A549 treated with CORT108297 at 1 μM for 4 hours (cell line): ENCODE measurements at places on chromosomes 12 and 14. TPM values are rescaled to one million over a fixed set of nuclear protein-coding genes. Genes with fewer than 3 reads are reported as not detected.

Gene OR4E2
- not detected in 5 replicates for total RNA-seq

Gene PIWIL1
- 0.03 to 0.10 TPM in 2 of 5 replicates, not detected in the others for total RNA-seq

Gene STAC3
- 0.33 to 0.47 TPM (median 0.42 TPM) in 5 replicates for total RNA-seq

Gene DLGAP5
- total RNA-seq = 26.3 to 44.6 TPM (median 32.0 TPM) in 5 replicates

Gene FAM181A
- not detected in 5 replicates for total RNA-seq

Gene NUDT14
- total RNA-seq = 25.8 to 52.6 TPM (median 43.9 TPM) in 5 replicates

Gene L2HGDH
- total RNA-seq = 8.5 to 11.9 TPM (median 10.4 TPM) in 5 replicates

Gene IKZF4
- 1.9 to 3.6 TPM (median 2.2 TPM) in 5 replicates for total RNA-seq

Gene NELL2
- 0.22 TPM in 1 of 5 replicates, not detected in the others for total RNA-seq

Gene TAS2R8
- not detected in 5 replicates for total RNA-seq

Gene ESPL1
- total RNA-seq = 15.3 to 23.5 TPM (median 19.9 TPM) in 5 replicates

Gene HEBP1
- total RNA-seq = 56.2 to 63.6 TPM (median 57.6 TPM) in 5 replicates
